ENCODE measurements at places on chromosomes 4 and X.

DNA sequence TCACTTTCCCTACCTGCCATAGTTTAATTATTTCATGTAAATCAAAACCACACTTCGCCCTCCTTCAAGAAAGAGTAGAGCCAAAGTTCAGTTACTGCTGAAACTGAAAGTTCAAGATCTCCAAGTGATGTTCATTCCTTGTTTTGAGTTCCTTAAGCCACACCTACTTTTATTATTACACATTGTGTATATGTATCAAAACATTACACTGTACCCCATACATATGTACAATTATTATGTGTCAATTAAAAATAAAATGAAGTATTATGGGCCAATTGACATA is 892.3 kb upstream of the NDST4 start:
- DNase-seq: peak; percentile 1

DNA sequence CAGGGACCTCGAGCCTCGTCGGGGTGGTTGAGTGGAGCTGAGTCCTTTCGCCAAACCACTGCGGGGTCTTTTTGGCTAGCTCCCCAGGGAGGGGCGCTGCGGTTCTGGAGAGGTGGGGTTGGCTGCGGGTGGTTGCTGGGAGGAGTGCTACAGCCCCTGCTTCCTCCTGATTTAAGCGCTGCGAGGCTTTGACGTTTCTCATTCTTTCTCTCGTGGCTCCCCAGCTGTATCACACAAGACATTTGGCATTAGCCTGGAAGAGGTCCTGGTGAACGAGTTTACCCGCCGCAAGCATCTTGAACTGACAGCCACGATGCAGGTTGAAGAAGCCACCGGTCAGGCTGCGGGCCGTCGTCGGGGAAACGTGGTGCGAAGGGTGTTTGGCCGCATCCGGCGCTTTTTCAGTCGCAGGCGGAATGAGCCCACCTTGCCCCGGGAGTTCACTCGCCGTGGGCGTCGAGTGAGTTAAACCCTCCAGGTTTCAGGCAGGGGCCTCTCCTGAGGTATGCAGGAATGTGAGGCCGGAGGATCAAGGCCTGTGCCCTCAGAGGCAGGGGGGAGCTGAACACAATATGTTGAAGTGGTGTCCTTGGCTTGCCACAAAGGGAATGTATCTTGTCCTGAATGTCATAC is 25.5 kb downstream of the ARHGAP36 start:
- DNase-seq: no peak

- DNase-seq: no peak
These were observed 23.4 kb downstream of the STIM2 start for GRCh38 chr4:26884026-26884425.

DNA sequence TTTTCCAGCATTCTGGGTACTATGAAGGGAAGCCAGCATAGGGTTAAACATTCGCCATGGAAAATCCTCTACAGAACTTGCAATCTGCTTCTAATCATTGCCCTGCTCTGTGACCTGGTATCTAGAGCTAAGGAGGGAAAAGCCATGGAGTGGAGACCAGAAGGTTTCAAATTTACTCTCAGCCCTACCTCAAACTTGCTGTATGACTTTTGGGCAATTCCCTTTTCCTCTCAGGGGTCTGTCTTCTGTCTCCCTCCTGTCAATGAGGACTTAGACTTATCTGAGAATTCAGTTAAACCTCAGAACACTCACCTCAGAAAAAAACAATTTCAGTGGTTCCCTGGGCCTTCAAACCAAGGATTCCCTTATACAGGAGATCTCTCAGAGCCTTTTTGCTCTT is 29.1 kb downstream of the ARHGEF9 start:
- DNase-seq: peak; percentile 51

GRCh38 chr4:145828802-145829485 is 109.7 kb downstream of the ZNF827 start:
- peak; percentile 85 for DNase-seq

DNA sequence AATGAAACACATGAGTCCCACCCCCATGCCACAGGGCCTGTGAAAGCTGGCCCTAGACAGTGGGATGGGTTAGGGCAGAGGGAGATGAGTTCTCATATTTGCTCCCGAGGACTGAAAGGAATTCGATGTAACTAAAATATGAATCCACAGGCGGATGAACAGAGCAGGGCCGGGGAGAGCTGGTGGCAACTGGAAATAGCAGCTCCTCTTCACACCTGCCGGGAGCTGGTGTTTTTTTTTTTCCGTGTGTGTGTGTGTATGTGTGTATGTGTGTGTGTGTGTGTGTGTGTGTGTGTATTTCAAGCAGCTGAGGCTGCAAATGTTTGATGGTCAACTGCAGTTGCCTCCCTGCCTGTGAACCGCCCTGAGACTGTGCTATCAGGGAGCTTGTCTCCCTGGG is 115.1 kb upstream of the PSAPL1 start:
- DNase-seq: no peak

DNA sequence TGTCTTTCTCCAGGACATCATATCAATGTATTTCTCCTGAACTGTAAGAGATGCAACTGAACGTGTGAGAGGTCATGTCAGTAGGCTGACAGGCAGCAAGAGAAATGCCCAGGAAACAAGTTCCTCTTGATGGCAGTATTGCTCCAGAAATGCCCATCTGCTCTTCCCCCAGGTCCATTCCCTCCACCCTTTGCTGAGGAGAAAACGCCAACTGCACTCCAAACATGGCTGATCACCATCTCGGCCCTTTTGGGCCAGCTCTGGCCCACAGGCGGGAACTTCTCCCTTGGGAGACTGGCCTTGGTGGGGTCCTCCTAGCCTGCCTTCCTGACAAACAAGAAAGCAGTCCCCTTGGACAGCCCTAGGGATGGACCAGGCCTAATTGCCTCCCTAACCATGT is 276.5 kb upstream of the AGTR2 start:
- peak; percentile 25 for DNase-seq

All from activated CD4-positive, alpha-beta T cell treated with anti-CD3 and anti-CD28 coated beads, Interleukin-2, Interleukin-6, amounts not matched to agents 100 ng/mL and 50 ng/mL, durations not matched to agents 16 hours and 8 hours (primary cell).